Sigmoid colon (tissue), 7 donors: ENCODE measurements at places on chromosomes 2 and 18. TPM values are rescaled to one million over a fixed set of nuclear protein-coding genes. Genes with fewer than 3 reads are reported as not detected.
A peak's percentile ranks its signal among the peaks of the same experiment; 100 is the strongest.

DNA sequence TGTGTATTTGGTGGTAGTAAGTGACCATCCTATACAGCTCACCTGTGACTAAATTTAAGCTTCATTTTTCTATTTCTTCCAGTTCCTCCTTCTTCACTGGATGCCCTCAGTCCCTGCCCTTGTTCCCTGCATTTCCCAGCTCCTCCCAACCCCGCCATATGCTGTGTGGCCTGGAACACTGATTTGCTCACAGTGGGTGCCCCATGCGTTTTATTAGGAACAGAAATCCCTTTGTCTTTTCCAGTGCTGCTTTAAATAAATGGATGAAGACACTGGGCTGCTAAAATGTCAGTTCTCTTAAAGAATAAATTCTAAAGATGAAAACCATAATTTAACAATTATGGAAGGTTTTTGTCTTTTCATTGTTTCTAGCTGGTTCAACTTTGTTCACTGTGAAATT lies 477.3 kb downstream of the DCDC2C start:
- DNase-seq = no peak

DNA sequence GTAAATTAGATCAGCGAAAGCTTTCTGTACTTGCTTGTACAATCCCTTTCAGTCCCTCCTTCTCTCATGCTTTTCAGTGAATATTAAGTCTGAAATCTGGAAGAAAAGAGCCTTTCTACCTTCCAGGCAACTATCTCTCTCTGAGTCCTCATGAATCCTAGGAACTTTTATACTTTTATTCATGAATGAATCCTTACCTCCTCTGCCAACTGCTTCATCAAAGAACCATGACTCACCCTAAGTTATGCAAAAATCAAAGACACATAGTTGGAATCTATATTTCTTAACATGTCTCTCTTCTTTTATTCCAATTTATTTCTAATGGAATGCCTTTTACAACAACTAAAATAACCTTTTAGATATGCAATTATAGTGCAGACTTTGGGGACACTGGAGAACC lies 394.2 kb downstream of the CLIP4 start:
- no peak for DNase-seq

- no peak for DNase-seq
These were observed 85.2 kb upstream of the RTN4 start for GRCh38 chr2:55135491-55135890.

DNA sequence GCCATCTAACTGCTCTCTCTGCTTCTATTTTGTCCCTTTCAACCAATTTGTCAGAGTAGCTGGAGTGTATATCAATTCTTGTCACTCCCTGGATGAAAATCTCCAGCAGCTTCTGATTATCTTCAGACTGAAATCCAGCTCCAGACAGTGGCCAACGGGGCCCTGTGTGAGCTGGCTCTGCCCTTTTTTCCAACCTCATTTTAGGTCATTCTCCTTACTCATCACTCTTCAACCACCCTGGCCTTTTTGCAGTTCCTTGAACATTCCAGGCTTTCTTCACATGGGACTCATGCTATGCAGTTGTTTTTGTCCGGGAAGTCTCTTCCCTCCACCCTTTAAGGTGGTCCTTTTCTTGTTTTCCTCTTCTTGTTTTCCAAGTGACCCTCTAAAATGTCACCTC lies 15.4 kb upstream of the FAP start:
- DNase-seq = no peak

DNA sequence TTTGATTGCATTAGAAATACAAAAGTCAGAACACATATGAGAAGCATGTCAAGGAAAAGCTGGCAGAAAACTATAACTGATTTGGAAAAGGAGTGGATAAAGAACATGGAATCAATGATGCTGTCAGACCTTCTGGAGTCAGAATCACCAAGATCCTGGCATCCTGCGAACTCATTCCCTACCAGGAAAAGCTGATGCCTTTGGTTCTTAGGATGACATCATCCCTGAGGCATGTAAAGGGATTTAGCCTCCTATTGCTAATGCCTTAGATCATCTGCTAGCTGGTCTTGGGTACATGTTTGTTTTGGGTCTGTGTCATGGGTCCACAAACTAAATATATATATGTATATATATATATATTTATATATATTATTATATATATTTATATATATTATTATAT lies 680.7 kb downstream of the EPHA4 start:
- DNase-seq = no peak

DNA sequence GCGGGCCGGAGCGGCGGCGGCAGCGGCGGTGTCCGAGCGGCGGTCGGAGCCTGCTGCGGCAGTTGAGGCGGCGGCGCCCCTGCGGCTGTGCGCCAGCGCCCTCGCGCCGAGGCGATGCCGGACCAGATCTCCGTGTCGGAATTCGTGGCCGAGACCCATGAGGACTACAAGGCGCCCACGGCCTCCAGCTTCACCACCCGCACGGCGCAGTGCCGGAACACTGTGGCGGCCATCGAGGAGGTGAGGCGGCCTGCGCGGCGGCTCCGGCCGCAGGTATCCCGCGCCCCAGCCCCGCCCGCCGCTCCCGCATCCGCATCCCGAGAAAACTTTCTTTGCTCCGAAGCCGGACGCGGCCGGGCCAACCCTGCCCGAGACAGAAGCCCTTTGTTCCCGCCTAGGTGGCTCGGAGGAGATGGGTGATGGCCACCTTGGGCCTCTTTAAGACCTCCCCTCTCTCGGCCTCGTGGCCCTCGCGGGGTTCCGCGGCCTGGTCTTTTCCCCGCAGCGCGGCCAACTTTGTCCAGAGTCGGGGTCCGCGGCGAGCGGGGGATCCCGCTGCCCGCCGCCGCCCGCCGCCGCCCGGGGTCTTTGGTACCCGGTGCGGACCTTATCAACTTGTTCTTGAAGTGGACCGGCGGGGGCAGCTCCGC lies 504 bp downstream of the ASAP2 start:
- no peak for DNase-seq

DNA sequence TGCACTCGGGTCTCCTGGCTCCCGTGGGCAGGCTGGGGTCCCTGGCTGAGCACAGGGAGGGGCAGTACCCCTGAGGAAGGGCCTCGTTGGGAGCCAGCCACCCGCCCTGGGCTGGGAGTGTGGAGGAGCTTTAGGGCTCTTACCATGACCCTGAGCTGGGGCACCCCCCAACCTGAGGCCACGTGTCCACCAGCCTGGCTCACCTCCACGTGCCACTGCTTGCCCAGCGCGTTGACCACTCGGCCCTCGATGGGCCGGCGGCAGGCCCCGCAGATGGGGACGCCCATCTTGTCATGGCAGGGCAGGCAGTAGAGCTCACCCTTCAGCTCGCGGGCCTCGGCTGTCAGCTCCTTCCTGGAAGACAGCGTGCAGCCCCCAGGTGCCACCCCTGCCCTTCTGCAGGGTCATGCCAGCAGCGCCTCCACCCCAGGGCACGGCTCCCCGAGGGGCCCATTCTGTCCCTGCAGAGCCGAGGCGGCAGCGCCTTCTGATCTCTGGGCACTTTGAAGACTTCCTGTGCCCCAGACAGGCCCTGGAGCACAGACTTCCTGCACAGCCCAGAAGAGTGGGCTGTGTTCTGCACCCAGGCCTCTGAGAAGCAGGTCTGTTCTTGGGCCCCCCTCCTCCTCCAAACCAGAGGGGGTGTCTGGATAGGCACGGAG lies 4.0 kb upstream of the GPR17 start:
- no peak for DNase-seq

DNA sequence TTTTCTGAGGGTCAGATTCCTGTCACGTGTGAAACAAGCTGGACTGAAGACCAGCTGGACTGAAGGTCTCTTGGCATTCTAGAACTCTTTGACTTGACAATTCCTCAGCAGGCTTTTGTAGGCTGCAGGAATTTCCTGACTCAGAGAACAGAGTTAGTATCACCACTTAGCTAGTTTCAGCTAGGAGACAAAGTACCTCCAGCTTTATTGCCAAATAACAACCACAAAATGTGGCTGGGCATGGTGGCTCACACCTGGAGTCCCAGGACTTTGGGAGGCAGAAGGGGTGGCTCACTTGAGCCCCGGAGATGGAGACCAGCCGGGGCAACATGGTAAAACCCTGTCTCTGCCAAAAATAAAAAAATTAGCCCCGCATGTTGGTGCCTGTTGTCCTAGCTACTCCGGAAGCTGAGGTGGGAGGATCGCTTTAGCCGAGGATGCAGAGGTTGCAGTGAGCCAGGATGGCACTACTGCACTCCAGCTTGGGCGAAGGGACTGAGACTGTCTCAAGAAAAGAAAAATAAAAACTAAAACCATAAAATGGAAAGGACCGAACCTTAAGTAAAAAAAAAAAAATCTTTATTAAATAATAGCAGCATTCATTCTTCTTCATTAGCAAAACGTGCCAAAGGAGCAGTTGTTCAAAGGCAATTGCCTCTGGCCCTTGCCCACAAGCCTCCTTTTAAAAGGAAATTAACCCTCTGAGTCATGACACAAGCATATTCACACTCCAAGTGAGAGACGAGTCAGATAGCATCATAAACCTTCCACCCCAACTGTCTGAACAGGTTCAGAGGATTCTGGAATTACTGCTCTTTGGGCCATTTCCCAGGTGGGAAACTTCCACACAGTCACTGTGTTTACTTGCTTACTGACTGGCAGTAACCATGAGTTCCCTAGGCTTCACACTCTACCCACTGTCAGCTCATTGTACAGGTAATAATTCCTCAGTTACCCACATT lies 88.9 kb downstream of the MYL12B start:
- no peak for DNase-seq

DNA sequence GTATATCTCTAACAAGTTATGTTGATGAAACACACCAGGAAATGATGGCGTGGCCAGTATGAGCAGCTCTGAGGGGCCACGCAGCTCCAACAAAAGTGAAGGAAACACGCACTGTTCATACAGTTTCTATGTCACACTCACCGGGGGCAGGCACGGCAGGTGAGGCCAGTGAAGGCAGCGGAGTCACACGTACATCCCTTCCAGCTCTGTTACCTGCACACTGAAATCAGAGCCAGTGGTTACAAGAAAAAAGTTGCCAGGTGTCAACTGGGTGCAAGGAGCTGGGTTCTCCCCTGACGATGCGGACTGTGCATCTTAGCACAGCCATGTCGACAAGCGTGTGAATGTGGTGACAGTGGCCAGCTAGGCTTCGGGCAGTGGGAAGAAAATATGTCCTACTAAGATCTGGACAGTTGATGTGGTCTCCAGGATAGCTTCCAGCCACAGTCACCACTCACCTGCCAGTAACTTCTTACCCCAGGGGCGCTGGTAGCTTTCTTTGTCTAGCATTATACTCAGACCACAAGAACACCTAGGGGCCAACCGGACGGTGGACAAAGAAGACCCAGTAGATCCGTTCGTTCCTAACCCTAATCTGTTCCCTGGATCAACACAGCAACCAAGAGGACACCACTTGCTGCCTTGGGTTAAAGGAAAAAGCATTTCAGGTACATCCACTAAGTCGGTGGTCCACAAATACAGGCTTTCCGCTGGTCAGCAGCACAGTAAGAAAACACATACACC lies 10.1 kb downstream of the HJURP start:
- DNase-seq = peak; percentile 30

GRCh38 chr2:172623249-172623965 lies 67.5 kb downstream of the PDK1 start:
- DNase-seq = no peak

GRCh38 chr2:175435012-175435411 lies 253.5 kb upstream of the ATP5MC3 start:
- DNase-seq = no peak

DNA sequence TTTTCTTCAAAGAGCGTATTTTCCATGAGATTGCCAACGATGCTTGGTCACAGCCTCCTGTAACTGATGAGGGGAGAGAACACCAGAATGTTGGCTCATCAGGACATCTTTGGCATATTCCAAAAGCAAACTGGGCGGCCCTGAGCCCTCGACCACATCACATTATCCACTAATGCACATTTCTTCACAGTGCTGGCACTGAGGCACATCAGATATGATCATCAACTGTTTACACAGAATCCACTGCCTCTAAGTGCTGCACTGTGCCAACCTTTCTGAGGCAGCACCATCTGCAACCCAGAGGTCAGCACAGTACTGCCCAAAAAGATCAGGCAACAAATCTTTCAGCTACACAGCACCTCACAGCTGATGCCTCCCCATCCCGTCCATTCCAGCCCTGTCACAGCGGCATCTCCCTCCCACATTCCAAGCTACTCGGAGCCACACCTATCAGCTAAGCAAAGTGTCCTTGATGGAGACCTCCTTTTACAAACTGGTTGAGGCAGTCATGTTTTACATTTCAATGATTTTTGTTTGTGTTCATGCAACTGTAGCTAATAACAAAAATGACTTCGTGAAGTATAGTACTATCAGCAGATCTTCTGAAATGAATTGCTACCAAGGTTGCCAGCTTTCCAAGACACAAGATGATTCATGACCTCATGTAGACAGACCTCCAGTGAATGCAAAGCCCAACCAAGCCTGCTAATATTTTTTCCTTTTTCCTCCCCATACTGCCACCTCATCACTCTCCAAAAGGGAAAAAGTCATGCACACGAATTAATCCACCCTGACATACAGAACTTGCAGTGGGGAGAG lies 32.3 kb downstream of the MYO5B start:
- DNase-seq = no peak

DNA sequence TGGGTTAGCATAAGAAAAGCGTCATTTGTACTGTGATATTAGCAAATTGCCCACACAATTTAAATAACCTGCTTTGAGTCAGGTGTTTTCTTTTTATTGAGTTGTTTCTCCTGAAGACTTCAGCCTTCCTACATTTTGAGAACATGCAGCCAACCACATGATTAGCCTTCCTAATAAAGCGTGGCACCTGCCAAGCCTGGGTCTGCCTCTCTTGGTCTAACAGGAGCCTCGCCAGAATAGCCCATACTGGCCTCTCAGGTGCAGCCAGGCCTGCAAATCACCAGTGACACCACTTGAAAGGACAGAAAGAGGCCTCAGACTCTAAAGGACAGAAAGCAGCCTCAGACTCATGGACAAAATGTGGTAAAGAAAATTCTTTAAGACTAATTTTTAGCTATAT lies 653.8 kb downstream of the BCL11A start:
- no peak for DNase-seq

DNA sequence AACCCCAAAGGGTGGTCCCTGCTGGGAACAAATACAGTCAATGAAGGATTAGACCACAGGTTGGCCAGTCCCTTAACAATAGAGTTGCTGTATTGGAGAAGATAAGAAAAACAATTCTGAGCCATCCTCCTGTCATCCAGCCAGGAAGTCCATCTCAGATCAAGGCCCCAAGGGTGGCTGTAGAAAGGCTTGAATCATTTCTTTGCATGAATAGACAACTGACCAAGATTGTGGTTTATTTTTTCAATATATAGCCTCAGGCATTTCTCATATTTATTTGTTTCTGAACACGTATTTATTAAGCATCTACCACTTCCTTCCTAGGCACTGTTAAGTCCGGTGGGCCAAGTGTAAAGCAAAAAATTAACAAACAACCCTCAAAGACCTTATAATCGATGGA lies 274.4 kb upstream of the SLC14A2 start:
- no peak for DNase-seq

- no peak for DNase-seq
These were observed 53.0 kb downstream of the EPAS1 start for GRCh38 chr2:46350029-46350689.

Gene TGFA
- 1.1 TPM for total RNA-seq

Gene FSIP2
- 2.1 TPM for total RNA-seq

Gene RBKS
- total RNA-seq = 3.1 TPM

Gene MARCO
- 18.7 TPM for total RNA-seq

Gene DYSF
- 12.5 TPM for total RNA-seq

Gene GPR45
- not detected for total RNA-seq

Gene G6PC2
- total RNA-seq = not detected
